ENCODE measurements at places on chromosomes 11 and 22.

- no peak for DNase-seq
Observed at GRCh38 chr11:109383306-109383705, 38.7 kb upstream of the C11orf87 start.

- DNase-seq: no peak
Observed at GRCh38 chr11:117302228-117302627, 11.1 kb downstream of the BACE1-AS start.

GRCh38 chr11:123137431-123138224 lies 57.4 kb downstream of the CLMP start:
- DNase-seq: no peak

DNA sequence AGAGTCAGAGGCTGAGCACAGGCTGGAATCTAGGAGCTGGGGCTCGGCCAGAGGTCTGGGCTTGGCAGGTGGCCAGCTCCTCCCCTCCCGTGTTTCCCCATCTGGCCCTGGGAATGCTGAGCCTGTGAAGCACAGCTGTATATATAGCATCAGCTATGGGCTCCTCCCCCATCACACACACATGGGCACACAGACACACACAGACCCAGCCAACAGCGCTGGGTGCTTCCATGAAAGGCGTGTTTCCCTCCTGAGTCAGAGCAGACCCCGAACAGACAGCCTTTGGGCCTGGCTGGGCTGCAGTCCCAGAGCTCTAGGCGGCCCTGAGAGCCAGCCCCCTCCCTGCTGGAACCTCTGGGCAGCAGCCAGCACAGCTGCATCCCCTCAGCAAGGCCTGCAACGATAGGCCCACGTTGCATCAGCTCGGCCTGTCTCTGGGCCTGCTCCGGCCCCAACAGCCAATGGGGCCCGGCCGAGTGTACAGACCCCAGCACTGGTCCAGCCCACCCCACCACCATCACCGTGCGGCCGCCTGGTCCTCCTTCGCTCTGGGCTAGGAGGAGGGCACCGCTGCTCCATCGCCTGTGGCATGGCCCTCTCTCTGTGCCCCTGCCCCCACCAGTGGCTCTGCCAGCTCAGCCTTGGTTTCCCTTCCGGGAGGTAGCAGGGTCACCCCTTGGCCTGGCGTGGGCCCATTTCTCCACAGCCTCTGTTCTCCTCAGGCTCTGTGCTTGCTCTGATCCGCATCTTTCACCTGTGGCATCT lies 7.6 kb upstream of the SERPINH1 start:
- no peak for DNase-seq

DNA sequence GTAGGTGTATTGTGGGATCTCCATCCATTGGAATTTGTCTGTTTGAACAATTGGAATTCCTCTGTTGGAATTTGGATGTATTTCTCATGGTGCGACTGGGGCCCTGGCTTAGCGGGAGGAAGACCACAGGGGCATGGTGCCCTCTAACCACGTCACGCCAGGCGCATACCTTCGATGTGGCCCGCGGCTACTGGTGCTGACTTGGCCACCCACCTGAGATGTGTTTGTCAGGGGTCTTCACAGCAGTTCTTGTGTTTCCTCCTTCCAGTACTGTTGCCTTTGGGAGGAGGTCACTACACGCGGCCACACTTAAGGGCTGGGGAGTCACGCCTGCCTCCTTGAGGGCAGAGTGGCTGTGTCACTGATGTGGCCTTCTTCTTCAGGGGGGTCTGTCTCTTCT lies 36.6 kb upstream of the GRAMD4 start:
- DNase-seq: no peak

- DNase-seq: no peak
Observed at GRCh38 chr22:25582946-25583345, 18.5 kb downstream of the GRK3 start.

DNA sequence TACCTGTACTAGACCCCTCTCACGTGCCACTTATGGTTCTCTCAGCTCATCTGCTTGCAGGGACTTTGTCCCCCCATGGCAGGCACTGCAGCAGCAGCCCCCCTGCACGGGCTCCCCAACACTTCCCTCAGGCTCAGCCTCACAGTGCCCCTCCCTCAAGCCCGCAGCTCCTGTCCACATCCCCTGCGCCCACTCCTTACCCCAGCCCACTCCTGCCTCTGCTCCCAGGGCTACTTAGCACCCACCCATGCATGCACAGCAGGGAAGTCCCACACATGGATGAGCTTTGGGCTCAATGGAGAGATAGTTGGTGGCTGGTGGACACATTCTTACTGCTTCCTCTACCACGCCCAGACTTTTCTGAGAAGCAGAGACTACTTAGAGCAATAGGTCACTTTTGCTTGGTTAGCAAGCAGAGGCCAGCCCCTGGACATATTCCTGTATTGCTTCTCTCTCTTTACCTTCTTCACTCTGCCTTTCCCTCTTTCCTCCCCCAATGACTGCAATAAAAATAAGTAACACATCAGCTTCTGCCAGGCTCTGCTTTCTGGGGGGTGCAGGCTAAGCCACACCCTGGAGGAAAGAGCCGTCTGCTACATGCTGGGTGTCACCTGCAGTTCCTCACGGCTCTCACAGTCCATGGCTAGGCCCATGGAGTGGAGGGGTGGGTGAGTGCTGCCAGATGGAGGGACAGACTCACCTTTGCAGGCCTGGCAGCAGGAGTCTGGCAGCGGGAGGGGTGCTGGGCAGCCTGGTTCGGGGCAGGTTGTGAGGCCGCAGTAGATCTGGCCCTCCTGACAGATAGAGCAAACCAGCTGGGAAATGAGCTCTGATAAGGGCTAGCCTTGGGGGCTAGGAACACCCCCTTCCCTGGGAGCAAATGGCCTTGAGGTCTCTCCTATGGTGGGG lies 23.4 kb downstream of the CHRDL2 start:
- DNase-seq: no peak

- DNase-seq: no peak
Observed at GRCh38 chr11:110123003-110123402, 29.8 kb downstream of the ZC3H12C start.

GRCh38 chr22:48072777-48073176 lies 1310.3 kb downstream of the TBC1D22A start:
- no peak for DNase-seq

DNA sequence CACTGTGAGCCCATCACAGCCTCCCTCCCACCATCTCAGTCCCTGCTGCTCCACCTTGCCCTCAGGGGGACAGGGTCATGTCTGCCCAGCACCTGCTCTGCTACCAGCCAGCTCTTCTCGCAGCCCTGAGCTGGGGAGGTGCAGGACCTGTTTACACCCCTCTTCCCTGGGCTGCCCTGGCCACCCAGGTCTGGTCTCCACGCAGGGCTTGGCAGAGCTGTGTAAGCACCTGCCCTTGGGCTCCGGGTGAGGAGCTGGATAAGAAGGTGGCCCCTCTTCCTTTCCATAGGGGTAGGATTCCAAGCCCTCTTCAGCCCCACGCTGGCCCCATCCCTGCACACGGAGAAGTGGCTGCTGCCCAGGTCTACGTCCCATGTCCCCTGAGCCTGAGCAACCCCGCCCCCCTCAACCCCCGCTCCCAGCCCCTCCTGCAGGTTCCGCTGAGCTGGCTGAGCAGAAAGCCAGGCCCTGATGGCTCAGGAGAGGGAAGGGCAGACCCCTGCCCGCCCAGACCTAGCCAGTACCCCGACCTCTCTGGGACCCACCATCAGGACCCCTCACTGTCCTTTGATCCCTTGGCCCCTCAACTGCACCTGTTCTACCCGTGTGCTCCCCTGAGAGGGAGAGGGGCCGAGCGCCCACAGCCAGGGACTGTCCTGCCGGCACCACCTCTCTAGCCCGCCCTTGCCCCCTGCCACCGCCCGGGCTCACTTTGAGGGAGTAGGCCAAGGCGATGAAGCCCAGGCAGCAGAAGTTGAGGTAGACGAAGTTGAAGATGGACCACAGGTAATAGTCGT lies 3.2 kb downstream of the IFITM10 start:
- no peak for DNase-seq

DNA sequence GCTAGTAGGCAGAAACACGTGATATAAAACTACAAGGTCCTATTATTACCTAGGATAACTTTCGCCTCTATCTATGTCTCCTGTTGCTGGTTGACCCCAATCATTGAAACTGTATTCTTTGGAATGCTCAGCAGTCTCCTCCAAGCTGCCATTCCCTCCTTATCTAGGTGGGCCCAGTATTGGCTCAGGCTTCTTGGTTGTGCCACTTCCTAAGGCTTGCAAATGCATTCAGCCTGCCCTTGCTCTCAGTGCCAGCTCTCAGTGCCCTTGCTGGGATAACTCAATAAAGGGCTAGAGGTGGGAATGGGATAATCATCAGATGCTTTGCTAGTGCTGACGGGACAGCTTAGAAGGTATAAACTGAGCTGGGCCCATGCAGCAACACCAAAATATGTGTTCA lies 13.6 kb downstream of the CD44 start:
- no peak for DNase-seq

GRCh38 chr11:67211656-67212436 lies 54.4 kb upstream of the GRK2 start:
- DNase-seq: no peak

DNA sequence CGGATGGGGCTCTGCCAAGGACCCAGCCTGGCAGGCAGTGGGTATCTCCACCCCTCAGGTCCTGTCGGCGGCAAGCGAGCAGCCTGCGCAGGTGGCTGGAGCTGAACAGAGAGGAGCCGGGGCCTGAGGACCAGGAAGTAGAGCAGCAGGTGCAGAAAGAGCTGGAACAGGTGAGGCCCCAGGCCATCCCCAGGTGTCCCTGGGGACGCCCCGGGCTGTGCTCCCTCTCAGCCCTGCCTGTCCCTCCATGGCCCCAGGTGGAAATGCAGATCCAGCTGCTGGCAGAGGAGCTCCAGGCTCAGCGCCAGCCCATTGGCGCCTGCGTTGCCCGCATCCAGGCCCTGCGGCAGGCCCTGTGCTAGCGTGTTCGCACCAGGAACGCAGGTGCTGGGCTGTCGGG lies 44.0 kb downstream of the PISD start:
- DNase-seq: no peak

DNA sequence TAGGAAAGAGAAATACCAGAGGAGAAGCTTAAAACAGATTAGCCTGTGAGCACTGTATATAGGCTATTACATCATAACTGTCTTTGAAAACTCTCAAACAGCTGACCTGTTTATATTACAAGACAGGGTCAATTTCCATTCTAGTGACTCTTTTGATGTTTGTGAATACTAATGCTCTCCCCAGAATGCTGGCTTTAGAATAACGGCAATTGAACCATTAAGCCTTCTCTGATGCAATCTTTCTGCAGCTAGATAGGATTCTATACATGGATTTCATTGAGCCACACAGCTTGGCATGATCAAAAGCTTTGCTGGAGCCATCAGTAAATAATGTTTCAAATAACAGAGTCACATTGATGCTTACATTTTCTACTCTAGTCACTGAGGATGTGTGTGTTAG lies 122.7 kb upstream of the FAT3 start:
- DNase-seq: no peak

DNA sequence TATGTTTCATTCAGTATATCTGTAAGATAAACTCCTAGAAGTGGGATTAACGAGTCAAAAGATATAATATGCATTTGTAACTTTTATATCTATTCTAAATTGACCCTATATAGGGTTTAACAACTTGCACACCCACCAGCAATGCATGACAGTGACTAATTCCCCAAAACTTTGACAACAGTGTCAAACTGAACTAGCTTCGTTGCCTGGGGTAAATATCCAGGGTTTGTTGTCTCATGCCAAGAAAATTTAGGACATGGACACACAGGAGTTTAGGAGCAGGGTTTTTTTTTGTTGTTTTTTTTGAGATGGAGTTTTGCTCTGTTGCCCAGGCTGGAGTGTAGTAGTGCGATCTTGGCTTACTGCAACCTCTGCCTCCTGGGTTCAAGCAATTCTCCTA lies 5.1 kb downstream of the SNU13 start:
- no peak for DNase-seq

- DNase-seq: no peak
Observed at GRCh38 chr11:62933285-62933684, 12.1 kb upstream of the CHRM1 start.

DNA sequence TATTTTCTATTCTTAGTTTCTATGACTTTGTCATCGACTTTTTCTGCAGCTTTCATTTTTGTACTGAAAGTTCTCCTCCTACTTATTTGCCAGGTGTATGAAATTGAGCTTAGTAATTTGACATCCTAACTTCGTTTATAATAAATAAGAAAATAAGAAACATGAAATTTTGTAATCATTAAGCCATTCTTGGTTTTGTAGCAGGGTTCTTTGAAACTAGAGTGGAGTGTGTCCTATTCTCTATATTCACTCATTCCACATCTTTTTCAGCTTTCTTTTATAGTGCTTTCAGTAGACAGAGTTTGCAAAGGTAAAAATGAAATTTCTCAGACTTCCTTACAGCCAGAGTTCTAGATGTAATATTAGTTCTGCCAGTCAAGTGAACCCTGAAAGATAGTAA lies 47.8 kb downstream of the FANCF start:
- DNase-seq: no peak

- DNase-seq: no peak
Observed at GRCh38 chr11:125176866-125177265, 12.3 kb downstream of the PKNOX2 start.

DNA sequence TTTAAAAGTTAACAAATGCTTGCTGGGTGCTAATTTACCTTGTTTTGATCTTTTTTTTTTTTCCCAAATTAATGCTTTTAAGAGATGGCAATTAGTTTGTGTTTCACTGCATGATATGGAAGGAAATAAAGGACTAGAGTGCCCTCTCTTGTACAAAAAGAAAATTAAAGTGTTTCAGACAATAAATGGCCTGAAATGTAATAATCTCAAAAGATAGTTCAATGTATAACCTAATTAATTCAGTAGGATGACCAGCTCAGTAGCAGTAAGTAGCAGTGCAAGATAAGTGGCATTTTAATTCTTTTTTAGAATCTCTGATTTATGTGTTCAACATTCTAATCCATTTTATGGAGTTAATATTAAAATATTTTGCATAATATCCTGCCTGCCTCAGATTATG lies 39.9 kb upstream of the MYO18B start:
- no peak for DNase-seq

DNA sequence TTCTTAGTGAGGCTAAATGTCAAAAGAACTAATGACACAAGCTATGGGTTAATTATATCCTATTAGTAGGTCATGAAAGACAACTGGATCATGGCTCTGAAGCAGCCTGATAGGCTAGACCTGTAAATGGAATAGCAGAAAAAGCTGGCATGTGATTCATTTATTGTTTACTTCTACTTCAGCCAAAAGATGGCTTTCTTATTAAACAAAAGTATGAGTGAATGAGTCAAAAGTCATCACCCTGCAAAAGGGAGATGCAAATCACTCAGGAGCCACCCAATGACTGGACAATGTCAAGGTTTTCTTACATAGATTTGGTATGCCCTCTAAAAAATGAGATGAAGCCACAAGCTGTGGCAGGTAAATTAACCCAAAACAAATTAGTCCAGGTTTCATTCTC lies 138.0 kb downstream of the TRPC6 start:
- no peak for DNase-seq

DNA sequence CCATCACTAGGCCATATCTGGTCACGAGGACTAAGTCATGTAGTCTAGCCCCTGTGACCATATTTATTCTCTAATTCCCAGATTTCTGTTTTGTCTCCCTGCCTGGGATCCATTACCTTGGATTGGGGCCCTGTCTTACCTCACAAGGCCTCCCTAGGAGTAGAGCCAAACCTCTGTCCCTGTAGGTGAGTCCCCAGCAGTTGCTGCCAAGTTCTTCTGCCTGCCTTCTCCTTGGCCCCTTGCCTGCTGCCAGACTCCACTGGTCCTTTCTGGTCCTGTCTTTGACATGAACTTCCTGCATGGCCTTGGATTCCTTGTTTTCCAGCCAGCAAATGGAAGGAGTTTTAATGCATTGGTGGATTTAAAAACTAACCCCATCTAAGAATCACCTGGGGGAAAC lies 35.6 kb upstream of the CADM1 start:
- DNase-seq: no peak

- DNase-seq: no peak
Observed at GRCh38 chr11:58047818-58048217, 17.1 kb downstream of the OR6Q1 start.
